CD4-positive, alpha-beta T cell treated with Interleukin-6 for 4 hours (primary cell): ENCODE measurements at places on chromosomes 7 and 10.

GRCh38 chr7:100969066-100969615 lies at the start of gene MUC12:
MUC12 (plus strand) TSS chr7:100969565; CDS start chr7:100969623, 58 bp downstream.
- DNase-seq, result no peak

DNA sequence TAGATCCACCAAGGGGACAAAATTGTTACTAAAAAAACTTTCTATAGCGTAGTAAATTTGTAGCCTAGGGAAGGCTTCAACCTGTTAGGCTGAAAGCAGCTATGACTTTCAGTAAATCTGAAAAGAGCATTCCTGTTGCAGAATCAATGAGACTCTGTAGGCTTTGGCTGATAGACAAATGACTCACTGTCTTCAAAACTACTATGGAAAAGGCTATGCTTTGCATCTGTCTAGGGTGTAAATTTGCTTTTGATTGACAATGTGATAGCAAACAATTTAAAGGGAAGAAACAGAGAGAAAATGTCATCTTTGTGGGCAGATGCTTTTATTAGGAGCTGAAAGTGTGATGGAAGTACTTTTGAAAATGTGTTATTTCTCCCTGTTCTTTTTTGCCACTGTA lies 60.6 kb downstream of the ARL5B start:
- no peak for DNase-seq

DNA sequence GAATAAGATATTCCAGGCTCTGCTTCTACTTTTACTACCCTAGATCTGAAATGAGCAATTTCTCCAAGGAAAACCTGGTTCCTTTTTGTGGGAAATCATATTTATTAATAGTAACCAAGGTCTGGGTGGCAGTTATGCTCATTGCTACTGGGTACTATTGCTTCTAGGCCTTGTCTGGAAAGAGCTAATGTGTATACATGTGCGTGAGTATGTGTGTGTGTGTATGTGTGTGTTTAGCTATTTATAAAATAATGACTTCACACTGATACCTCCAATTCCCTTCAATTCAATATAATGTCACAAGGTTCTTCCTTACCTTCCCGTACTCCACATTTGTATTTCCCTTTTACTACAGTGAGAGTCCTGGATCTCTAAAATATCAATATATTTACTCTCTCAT lies 26.0 kb upstream of the PLCE1 start:
- no peak for DNase-seq

GRCh38 chr7:133910761-133911160 lies 216.4 kb upstream of the LRGUK start:
- no peak for DNase-seq

- DNase-seq, result no peak
Measured at GRCh38 chr10:113094114-113094486, 144.1 kb downstream of the TCF7L2 start.

- no peak for DNase-seq
Measured at GRCh38 chr10:124943301-124944092, 1.6 kb downstream of the ZRANB1 start.

DNA sequence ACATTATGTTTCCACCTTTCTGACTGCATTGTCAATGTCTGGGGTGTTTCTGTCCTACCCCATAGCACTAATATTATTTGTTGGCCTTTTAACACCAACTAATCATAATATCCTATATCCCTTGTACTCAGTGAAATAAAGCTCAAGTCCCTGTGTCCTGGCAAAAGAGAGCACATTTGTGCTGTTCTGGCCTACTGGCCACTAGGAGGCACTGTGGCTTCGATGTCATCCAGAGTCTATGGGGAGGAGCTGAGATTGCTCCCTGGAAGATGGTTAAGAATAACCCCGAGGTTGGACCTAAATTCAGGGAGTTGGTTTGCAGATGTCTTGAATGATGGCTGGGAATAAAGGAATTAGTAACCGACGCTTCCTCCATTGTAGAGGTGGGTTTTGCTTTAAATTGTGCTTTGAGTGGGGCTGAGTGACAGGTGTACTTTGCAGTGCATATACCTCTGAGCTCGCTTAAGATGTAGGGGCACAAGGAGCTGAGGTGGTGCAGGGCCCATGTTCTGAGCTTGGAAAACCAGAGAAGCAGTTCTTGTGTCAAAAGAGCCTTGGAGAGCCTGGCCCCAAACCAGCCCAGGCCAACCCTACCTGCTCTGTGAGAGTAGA lies 191.2 kb upstream of the PRSS1 start:
- DNase-seq, result peak; percentile 64

GRCh38 chr7:18900236-18900635 lies 217.2 kb downstream of the TWIST1 start:
- no peak for DNase-seq

DNA sequence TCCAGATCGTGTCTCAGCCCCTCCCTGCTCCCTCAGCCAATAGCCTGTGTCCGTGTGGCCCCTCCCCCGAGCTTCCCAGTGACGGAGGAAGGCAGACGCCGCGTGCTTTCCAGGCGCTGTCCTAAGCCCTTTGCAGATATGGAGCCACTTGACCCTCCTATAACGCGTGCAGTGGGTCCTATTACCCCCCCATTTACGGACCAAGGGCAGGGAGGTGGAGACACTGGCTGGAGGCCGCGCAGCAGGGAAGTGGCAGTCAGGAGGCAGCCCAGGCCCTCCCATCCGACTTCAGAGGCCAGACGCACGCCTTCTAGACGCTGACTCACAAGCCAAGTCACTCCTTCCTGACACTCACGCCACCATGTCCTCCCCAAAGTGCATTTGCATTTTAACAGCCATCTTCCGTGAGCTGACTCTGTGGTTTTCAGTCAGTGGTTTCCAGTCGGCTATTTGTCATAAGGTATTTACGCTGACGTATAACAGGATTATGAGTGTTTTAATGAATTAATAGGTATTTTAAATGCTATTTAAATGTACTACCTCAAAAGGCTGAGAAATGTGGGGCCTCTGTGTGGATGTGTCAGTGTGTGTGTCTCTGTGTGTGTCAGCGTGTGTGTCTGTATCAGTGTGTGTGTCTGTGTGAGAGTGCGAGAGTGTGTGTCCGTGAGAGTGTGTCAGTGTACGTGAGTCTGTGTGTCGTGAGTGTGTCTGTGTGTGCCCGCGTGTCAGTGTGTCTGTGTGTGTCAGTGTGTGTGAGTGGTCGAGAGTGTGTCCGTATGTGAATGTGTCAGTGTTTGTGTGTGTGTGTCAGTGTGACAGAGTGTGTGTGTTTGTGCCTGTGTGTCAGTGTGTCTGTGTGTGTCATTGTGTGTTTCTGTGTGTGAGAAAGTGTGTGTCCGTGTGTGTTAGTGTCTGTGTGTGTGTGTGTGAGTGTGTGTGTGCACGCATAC lies 92.0 kb upstream of the INSIG1 start:
- peak; percentile 90 for DNase-seq

- no peak for DNase-seq
Measured at GRCh38 chr7:99729486-99730237, 5.3 kb downstream of the CYP3A7 start.

DNA sequence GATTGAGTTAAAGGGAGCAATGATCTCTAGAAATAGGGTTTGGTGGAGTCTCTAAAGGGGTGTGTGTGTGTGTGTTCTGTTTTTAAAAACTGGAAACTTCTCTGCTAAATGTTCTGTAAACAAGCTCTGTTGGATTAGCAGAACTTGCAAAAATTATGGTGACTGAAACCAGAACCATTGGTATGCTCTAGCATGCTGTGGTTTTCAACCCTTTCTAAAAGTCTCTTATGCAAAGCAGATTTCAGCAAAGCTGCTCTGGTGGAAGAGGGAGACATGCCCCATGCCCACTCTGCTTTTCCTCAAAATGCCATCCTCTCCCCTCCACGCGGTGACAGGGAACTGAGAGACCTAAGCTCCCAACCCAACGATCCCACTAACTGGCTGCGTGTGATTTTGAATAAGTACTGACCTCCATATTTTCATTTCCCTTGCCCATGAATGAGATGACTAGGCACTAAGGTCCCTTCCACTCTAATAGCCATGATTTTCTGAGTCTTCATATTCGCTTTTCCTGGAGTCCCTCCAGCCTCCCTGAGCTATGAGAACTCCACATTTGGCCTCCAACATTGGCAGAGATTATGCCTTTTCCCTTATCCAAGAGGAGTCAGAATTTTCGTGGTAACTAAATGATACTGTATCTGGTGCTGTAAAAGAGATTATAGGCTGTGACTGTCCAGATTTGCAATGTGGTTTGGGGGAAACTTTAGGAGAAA lies 117.3 kb upstream of the PALS2 start:
- no peak for DNase-seq

GRCh38 chr10:24153537-24153936 lies 55.4 kb upstream of the KIAA1217 start:
- DNase-seq, result no peak

DNA sequence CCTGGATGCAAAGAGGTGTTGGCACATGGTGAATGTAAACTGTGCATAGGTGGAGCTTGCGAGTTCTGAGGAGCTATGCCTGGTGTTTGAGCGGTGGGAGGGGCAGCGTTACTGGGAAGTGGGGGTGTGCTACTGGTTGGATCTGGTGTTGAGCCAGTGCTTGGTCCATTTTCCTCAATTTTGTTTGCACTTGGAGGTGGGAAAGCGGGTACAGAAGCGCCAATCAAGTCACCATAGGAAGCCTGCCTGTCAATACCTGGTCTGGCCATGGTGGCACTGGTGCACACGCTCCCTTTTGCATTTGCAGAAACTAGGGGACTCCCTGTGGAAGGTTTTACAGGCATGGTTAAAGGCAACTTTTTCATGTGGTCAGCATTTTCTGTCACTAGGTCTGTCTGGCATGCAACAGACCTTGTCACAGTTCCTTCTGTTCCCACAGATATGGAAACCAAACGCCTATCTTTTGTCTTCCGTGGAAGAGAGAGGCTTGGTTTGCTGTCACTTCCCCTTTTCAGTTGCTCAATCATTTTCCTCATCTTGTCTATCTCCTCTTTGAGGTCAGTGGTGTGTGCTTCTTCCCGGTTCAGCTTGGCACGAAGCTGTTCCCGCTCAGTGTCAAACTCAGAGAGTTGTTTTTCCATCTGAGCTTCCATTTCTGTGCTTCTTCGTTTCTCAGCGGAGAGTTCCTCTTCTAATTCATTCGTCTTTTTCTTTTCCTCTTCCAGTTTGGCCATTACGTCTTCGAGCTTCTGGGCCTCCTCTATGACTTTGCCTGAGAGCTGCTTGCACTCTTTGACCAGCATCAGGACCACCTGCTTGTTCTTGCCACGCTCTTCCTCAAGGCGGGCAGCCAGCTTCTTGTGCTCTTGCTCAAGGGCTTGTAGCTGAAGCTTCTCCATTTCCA lies 81.1 kb downstream of the CTTNBP2 start:
- DNase-seq, result no peak

DNA sequence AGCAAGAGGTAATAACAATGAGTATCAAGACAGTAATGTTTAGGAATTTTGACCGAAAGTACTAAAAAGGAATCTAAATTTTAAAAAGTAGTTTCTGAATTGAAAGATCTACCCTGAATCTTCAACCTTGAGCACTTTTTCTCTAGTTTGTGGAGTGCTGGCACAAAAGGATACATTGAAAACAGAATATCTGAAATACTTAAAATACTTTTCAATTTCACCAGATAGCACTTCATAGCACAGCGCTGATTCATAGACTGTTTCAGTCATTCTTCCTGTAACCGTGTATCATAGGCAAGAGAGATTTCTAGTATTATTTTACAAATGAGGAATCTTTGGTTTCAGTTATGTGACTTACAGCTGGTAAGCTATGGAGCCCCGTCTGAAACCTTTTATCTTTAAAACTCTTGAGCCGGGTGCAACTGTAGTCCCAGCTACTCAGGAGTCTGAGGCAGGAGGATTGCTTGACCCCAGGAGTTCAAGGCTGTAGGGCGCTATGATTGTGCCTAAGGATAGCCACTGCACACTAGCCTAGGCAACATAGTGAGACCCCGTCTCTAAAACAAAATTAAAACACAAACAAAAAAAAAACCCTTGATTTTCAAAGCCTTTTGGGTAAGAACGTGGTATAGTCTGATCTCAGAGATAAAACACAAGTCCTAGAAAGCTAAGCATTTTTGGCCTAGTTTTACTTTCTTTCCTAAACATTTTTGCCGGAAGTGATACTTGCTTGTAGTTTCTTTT lies 35.1 kb downstream of the FHIP2A start:
- no peak for DNase-seq

DNA sequence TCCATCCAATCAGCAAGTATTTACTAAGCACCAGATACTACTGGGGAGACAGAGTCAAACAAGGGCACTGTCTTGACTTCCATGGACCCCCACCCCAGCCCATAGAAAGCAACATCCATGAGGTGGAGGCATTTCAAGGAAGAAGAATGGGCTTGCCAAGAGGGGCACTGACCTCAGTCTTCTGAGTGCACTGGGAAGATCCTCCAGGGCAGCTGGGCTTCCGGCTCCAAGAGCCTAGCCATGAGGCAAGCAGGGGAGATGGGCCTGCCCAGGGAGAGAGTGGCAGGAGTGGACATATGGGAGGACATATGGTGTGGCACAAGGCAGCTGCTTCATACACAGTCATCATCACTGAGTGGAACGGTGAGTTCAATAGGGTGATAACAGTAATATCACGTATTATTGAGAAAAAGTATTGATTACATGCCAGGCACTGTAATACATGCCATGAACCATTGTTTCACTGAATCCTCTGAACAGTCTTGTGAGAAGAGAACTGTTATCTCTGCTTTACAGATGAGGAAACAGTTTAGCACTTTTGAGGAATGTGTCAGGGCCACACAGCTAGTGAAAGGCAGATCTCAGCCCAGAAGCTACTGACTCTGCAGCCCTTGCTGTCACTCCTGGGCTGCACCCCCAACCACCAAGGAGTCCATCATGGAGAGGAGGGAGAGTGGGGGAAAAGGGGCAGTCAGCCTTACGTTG lies 331.7 kb upstream of the ZMIZ1 start:
- no peak for DNase-seq

DNA sequence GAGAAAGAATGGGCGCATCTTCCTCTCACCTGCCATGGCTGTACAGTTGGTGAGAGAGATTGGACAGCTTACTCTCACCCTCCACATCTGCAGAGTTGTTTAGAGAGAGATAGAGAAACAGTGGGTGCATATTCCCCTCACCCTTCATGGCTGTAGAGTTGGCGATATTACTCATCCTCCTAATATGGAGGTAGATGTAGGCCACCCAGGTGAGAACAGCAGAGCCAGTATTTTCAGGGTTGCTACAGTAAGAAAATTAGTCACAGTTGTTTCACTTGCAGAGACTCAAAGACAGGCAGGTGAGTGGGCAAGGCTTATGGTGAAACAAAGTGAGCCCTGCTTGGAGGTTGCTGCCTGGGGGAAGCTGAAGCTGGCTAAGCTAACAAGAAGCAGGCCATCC lies 65.0 kb upstream of the PFKP start:
- DNase-seq, result no peak

- no peak for DNase-seq
Measured at GRCh38 chr7:107047902-107048782, 3.6 kb downstream of the PRKAR2B start.

DNA sequence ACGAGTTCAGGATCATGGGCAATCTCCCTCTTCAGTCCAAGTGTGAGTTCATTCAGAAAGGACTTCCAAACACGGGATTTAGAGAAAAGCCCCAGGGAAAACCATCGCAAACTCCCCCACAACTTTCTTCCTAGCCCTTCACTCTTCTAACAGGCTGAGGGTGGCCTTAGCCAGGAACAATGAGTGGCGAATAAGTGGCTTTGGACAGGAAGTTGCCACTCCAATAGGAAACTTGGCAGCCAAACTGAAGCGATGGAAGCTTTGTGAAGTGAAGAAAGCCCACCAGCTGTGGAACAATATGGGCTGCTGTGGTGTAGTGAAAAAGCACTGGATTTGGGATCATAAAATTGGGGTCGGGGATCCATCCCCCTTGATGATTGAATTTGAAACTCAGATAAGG lies 193.2 kb downstream of the TEX36 start:
- no peak for DNase-seq

GRCh38 chr7:1368184-1368681 lies 91.0 kb downstream of the MICALL2 start:
- DNase-seq, result no peak
